Chondrocyte (in vitro differentiated cells): ENCODE measurements at places on chromosomes 2 and 18. TPM values are rescaled to one million over a fixed set of nuclear protein-coding genes. Genes with fewer than 3 reads are reported as not detected.
A peak's percentile ranks its signal among the peaks of the same experiment; 100 is the strongest.

C2orf81 gene
- total RNA-seq = 1.3 to 3.4 TPM (median 1.5 TPM) in 3 replicates

C2orf42 gene
- 14.3 to 24.8 TPM (median 14.7 TPM) in 3 replicates for total RNA-seq

MROH2A gene
- total RNA-seq = not detected in 3 replicates

CRACDL gene
- 17.0 to 50.4 TPM (median 19.9 TPM) in 3 replicates for total RNA-seq

ZSWIM2 gene
- total RNA-seq = not detected in 3 replicates

ANKRD62 gene
- not detected in 3 replicates for total RNA-seq

DTNA gene
- 3.7 to 5.8 TPM (median 3.7 TPM) in 3 replicates for total RNA-seq

CCDC102B gene
- total RNA-seq = 8.1 to 9.8 TPM (median 9.1 TPM) in 3 replicates

FBXO15 gene
- total RNA-seq = 0.57 to 0.95 TPM (median 0.92 TPM) in 3 replicates

CXCR1 gene
- not detected in 3 replicates for total RNA-seq

PLEK gene
- 0.15 TPM in 1 of 3 replicates, not detected in the others for total RNA-seq

- H3K4me3 ChIP-seq = no peak overlapping the region
- peaks cover 2% of the 10 kb centered on the region for H3K36me3 ChIP-seq
- H3K4me1 ChIP-seq = peaks cover 12% of the 10 kb centered on the region
- no peak for DNase-seq
These were observed 64.4 kb downstream of the ACOXL start for GRCh38 chr2:110796716-110797301.

DNA sequence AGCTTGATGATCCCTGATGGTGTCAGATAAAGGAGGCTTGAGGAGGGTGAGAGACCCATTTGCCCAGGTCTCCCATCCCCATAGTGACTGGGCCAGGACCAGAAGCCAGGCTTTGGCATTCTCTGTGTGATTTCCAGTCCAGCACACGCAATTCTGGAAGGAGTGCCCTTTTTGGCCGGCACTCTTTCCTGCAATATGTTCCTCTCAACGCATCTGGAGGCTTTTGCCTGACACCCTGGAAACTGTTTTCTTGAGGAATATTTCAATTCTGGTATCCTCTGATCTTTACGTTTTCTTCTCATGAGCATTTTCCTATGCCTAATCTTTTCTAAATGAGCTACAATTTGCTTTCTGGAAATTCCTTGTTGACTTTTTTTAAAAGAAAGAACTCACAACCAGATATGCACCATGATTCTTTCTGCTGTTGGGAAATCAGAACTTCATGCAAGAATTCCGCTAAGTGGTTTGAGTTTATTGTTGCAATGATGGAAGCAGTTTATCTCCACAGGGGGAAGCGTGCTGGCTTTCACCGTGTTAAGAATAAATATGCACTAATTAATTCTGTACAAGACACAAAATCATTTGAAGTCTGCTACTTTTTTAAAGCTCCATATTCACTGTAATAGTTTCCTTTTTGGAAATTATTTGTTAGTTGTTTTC, 143.7 kb downstream of the NAPG start:
- H3K4me3 ChIP-seq = no peak overlapping the region
- no peaks in the 10 kb centered on the region for H3K27me3 ChIP-seq
- H3K36me3 ChIP-seq = peaks cover 25% of the 10 kb centered on the region
- DNase-seq = no peak

- H3K27ac ChIP-seq = no peak overlapping the region
- DNase-seq = no peak
- H3K4me3 ChIP-seq = no peak overlapping the region
- H3K4me1 ChIP-seq = peaks cover 11% of the 10 kb centered on the region
These were observed 35.3 kb downstream of the TCF4 start for GRCh38 chr18:55552526-55553189.

DNA sequence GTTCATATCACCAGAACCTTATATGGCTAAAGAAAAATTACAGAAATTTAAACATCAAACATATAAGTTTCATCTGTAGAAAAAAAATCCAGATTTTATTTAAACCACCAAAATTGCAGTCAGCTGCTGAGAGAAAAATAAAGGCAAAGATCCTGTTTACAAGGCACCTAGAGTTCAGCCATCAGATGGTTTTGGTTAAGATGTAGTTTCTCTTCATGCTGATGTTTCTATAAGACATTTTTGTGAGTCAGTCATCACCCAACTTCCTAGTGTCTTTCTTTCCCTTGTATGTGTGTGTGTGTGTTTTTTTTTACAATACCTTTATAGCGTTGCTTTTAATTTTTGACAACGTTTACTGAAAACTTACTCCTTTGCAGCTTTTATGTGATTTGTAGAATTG, 26.1 kb upstream of the MMADHC start:
- H3K4me3 ChIP-seq = no peak overlapping the region
- no peaks in the 10 kb centered on the region for H3K27me3 ChIP-seq
- H3K27ac ChIP-seq = peak overlapping the region; percentile 87
- no peak for DNase-seq
- H3K36me3 ChIP-seq = peaks cover 1% of the 10 kb centered on the region
- H3K4me1 ChIP-seq = peaks cover 77% of the 10 kb centered on the region

- no peak for DNase-seq
- no peaks in the 10 kb centered on the region for H3K4me1 ChIP-seq
- no peaks in the 10 kb centered on the region for H3K36me3 ChIP-seq
- H3K27me3 ChIP-seq = peaks cover 60% of the 10 kb centered on the region
- no peak overlapping the region for H3K4me3 ChIP-seq
These were observed 89.4 kb downstream of the CELF4 start for GRCh38 chr18:37476182-37476581.

- no peak overlapping the region for H3K4me3 ChIP-seq
- DNase-seq = no peak
- H3K27ac ChIP-seq = no peak overlapping the region
- no peaks in the 10 kb centered on the region for H3K36me3 ChIP-seq
These were observed 144.0 kb downstream of the EML6 start for GRCh38 chr2:54867457-54867856.

DNA sequence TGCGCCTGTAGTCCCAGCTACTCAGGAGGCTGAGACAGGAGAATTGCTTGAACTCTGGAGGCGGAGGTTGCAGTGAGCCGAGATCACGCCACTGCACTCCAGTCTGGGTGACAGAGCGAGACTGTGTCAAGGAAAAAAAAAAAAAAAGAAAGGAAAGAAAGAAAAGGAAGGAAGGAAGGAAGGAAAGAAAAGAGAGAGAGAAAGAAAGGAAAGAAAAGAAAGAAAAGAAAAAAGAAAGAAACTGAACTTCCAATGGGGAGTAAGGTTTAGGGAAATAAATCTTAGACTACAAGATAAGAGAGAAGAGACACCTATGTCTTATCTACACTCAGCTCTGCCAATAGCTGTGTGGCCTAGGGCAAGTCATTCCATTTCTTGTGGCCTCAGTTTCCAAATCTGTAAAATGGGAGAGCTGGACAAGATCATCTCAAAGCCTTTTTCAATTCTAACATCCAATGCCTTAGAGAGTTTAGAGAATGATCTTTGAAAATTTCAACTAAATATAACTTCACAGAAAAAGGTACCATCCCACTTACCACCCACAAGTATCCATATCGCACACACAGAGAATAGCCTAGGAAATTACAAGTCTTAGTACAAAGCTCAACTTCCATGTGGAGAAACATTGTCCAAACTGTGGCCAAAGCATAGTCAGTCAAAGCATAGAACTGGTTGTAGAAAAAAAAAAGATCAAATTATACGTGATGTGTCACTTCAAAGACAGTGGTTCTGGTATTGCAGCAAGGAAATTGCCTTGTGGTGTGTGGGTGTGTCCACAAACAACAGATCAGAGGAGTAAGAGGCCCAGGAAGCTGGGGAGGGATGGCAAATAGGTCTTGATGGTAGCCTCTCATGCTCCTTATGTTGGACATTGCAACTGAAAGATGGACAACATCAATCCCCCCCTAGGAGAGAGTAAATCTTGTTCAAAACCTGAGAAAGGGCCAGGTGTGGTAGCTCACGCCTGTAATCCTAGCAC, 42.4 kb downstream of the SLC14A2 start:
- H3K4me1 ChIP-seq = peaks cover 24% of the 10 kb centered on the region
- H3K4me3 ChIP-seq = no peak overlapping the region
- no peaks in the 10 kb centered on the region for H3K36me3 ChIP-seq

GRCh38 chr2:237196409-237196808, 110.7 kb downstream of the COPS8 start:
- no peak overlapping the region for H3K4me3 ChIP-seq
- H3K4me1 ChIP-seq = peaks cover 75% of the 10 kb centered on the region
- DNase-seq = no peak
- H3K27ac ChIP-seq = no peak overlapping the region
- peaks cover 2% of the 10 kb centered on the region for H3K36me3 ChIP-seq

- no peaks in the 10 kb centered on the region for H3K4me1 ChIP-seq
- peaks cover 16% of the 10 kb centered on the region for H3K27me3 ChIP-seq
- H3K36me3 ChIP-seq = no peaks in the 10 kb centered on the region
- peak; percentile 14 for DNase-seq
- H3K27ac ChIP-seq = no peak overlapping the region
These were observed 28.4 kb downstream of the ARHGEF4 start for GRCh38 chr2:130864830-130865800.

GRCh38 chr2:24313744-24314632, 46.3 kb downstream of the ITSN2 start:
- H3K4me3 ChIP-seq = no peak overlapping the region
- no peak for DNase-seq
- H3K36me3 ChIP-seq = peaks cover 9% of the 10 kb centered on the region
- no peak overlapping the region for H3K27ac ChIP-seq
- H3K4me1 ChIP-seq = peaks cover 19% of the 10 kb centered on the region

- H3K4me3 ChIP-seq = no peak overlapping the region
- no peaks in the 10 kb centered on the region for H3K36me3 ChIP-seq
- no peak for DNase-seq
- H3K27ac ChIP-seq = no peak overlapping the region
These were observed 17.2 kb downstream of the TEX51 start for GRCh38 chr2:126915903-126916302.

- no peaks in the 10 kb centered on the region for H3K36me3 ChIP-seq
- no peak for DNase-seq
- no peak overlapping the region for H3K4me3 ChIP-seq
- H3K27ac ChIP-seq = no peak overlapping the region
- no peaks in the 10 kb centered on the region for H3K4me1 ChIP-seq
These were observed 91.8 kb upstream of the RFX8 start for GRCh38 chr2:101566632-101567228.

GRCh38 chr2:97961534-97961933, 34.2 kb downstream of the TMEM131 start:
- no peak overlapping the region for H3K27ac ChIP-seq
- H3K36me3 ChIP-seq = peaks cover 5% of the 10 kb centered on the region
- no peak overlapping the region for H3K4me3 ChIP-seq
- DNase-seq = no peak
- H3K4me1 ChIP-seq = peaks cover 34% of the 10 kb centered on the region

- H3K36me3 ChIP-seq = peaks cover 6% of the 10 kb centered on the region
- H3K4me1 ChIP-seq = peaks cover 11% of the 10 kb centered on the region
- H3K27ac ChIP-seq = peak within 1 kb of the TSS; percentile 68
These were observed at the start of gene TYMS for GRCh38 chr18:657311-658000. TYMS (plus strand) TSS chr18:657653; CDS start chr18:657743, 90 bp downstream.

- no peak for DNase-seq
- peaks cover 2% of the 10 kb centered on the region for H3K27me3 ChIP-seq
- no peak overlapping the region for H3K27ac ChIP-seq
- no peak overlapping the region for H3K4me3 ChIP-seq
- no peaks in the 10 kb centered on the region for H3K36me3 ChIP-seq
These were observed 134.1 kb upstream of the MC4R start for GRCh38 chr18:60506682-60507081.

DNA sequence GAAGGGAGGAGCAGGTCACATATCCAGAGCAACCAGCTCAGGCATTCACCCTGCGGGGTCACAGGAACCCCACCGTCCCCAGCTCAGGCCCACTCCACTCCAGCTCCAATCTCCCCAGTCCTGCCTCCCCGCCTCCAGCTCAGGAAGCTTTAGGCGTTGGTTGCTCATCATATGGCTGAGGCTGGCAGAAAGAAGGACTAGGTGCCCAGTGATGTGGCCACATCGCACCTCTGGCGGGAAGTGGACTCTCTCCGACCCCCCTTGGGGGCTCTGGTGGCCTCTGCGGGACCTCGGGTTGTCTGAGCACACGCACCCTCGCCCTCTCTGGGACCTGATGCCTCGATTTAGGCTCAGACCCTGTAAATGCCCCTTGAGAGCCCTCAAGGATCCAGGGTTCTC, 187.7 kb downstream of the ZFP36L2 start:
- H3K4me1 ChIP-seq = peaks cover 58% of the 10 kb centered on the region
- H3K4me3 ChIP-seq = no peak overlapping the region
- H3K27me3 ChIP-seq = no peaks in the 10 kb centered on the region
- no peak overlapping the region for H3K27ac ChIP-seq
- no peaks in the 10 kb centered on the region for H3K36me3 ChIP-seq

- H3K27me3 ChIP-seq = no peaks in the 10 kb centered on the region
- H3K27ac ChIP-seq = no peak overlapping the region
These were observed 37.7 kb upstream of the KLF11 start for GRCh38 chr2:10005461-10006235.

DNA sequence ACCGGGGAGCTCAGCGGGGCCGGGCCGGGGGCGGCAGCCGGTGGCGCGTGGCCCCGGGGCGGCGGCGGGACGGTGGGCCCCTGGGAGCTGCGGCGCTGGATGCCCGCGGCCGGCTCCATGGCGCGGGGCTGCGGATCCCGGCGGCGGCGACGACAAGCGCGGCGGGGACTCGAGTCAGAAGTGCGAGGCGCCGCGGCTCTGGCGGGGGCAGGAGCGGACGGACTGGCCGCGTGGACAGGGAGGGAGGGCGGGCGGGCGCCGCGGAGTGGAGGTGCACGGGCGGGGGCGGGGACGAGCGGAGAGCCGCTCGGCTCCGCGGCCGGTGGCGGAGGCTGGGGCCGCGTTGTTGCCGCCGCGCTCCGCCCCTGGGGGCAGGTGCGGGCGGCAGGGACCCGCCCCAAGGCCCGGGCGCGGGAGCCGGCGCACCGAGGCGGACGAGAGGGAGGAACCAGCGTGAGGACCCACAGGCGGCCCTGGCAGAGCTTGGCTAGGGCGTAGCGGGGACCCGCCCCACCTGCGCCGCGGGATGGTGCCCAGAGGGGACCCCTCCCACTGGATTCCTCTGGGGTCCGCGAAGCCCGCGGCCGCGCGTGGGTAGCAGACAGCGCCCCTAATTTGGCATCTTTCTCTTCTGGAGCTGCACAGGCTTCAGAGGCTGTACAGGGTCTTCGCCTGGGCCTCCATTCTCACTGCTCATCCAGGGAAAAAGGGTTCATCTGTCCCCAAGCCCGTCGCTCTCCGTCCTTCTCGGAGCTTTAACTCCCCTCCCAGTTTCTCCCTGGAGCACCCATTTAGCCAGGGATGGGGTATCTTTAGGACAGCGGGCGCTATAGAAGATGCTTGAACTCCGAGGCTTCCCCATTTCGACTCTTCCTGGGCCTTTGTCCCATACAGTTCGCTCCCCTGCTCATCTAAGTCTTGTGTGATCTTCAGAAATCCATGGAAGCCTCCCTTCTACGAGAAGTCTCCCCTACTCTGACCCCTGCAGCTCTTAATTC, at the start of gene TMEM163:
Gene TMEM163, minus strand, starts transcription at position 184 of the 998 bp plus-strand sequence.
- peaks cover 1% of the 10 kb centered on the region for H3K36me3 ChIP-seq
- DNase-seq = no peak
- peaks cover 10% of the 10 kb centered on the region for H3K4me1 ChIP-seq
- H3K27me3 ChIP-seq = peaks cover 76% of the 10 kb centered on the region

DNA sequence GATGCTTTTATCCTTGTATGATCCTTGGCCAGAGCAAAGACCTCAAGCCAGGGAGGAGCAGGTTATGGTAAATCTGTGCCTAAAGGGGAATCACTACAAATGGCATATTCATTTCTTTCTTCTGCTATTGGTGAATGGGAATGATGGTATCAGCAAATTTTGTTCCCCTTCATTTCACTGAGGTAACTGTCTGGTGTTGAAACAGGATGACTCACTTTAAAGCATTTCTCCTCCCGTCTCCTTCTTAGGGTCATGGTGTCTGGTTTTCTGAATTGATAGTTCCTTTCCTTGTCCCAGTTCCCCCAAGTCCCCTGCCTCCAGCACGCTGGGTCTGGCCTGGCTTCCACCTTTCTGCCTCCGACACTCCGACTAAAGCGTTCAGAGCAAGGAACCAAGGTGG, 109.2 kb downstream of the MREG start:
- peaks cover 46% of the 10 kb centered on the region for H3K4me1 ChIP-seq
- peak overlapping the region; percentile 65 for H3K27ac ChIP-seq
- H3K36me3 ChIP-seq = no peaks in the 10 kb centered on the region
- no peak overlapping the region for H3K4me3 ChIP-seq
